Activated B cell treated with CpG ODN at 0.5 μM for 24 hours (primary cell): ENCODE measurements at places on chromosomes 2 and 18.
A peak's percentile ranks its signal among the peaks of the same experiment; 100 is the strongest.

- DNase-seq: no peak
Measured at GRCh38 chr2:41940745-41941063, 107.1 kb upstream of the PKDCC start.

GRCh38 chr2:30655660-30656059 is 151.6 kb downstream of the CAPN13 start:
- no peak for DNase-seq

- DNase-seq: no peak
Measured at GRCh38 chr18:6661692-6662415, 67.7 kb upstream of the ARHGAP28 start.

DNA sequence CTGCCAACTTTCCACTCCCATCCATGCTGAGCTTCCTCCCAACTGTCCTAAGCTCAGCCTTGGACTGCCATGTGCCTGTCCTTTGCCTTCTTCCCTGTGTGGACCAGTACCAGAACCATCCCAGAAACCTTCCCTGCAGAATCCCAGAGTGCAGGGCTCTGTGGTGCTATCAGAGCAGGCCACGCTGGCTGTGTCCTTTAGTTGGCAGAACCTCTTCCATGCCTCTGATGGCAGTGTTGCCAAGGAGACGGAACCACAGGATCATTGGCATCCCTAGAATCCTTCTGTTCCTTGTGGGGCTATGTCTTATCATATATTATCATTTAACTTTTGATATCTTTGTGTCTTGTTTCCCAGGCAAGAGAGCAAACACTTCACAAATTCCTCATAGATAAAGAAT is 73.0 kb upstream of the NOSTRIN start:
- DNase-seq: no peak

DNA sequence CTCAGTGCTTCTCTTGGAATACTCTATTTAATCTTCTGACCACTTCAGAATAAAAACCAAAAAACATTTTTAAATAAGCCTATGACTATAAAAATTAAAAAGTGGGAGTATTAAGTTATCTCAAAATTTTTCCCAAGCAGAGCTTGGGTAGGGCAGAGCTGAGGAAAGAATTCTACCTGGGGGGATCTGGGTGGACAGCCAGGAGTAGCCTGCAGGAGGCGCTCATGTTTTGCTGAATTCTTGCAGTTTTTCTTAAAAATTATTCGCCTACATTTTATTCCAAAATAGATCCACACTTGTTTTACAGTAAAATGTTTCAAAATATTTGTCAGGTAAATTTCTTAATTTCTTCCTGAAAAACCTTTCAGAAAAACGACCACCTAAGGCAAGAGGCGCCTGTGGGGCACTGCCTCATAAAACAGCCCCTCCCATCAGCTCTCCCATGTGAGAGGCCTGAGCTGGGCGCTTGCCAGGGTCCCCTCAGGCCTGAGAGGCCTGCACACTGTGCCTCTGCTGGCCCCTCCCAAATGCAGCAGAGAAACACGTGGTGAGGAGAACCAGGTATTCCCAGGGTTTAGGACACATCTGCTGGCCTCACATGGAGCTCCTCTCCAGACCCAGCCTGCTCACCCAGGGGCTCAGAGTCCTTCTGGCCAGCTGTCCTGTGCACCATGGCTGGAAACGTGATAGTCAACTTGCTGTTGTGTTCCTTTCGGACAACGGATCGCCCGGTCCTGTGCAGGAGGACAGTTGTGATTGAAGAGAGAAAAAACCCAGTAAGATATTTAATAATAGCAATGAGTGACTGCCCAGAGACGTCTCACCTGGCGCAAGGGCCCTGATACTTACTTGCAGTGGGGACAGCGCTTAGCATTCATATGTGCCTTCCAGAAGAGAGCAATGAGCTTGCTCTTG is 17.5 kb downstream of the POLR1A start:
- no peak for DNase-seq

GRCh38 chr2:37982147-37982582 is 57.1 kb downstream of the RMDN2 start:
- peak; percentile 47 for DNase-seq
